IPS DF 19.7 (cell line): ENCODE measurements at places on chromosomes 3 and 15.

DNA sequence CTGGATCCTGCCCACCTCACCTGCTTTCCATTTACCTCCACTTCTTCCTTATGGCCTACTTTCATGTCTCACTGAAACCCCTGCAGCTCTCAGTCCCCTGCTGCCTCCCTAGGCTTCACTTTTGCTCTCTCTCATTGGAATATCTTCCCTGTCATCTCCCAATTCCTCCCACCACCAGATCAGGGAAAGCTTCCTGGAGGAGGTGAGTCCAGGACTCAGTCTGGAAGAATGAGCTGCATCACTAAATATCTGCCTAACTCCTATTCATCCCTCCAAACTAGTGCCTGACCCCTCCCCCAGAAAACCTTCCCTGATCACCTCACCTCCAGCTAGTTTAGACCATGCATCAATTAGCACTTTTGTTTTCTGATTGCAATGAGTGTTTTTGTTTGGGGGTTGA, 37.1 kb downstream of the MRPL46 start:
- no peak for DNase-seq

- no peak for DNase-seq
These were observed 158.6 kb downstream of the UACA start for GRCh38 chr15:70604666-70605315.

GRCh38 chr3:136070953-136071949, 105.7 kb downstream of the PPP2R3A start:
- DNase-seq: no peak

- DNase-seq: no peak
These were observed 37.1 kb upstream of the TSC22D2 start for GRCh38 chr3:150370999-150371398.

DNA sequence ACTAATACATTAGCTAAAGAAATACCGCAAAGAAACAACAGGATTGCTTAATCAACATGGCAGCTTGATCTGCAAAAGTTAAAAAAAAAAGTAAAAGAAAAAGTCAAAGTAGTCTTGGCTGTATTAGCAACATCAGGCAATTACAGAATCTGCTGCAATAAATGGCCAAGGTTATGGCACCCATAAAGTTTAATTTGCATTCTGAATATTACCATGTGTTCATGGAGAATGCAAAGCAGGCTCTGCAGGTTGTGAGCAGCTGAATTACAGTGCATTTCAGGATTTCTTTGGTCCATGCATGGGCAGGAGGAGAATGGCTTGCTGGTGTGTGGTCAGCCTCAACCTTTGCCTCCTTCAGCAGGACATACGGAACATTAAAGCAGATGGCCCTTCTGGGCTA, 199.1 kb upstream of the AZI2 start:
- DNase-seq: no peak

GRCh38 chr3:8368598-8368997, 133.0 kb upstream of the LMCD1 start:
- DNase-seq: no peak

DNA sequence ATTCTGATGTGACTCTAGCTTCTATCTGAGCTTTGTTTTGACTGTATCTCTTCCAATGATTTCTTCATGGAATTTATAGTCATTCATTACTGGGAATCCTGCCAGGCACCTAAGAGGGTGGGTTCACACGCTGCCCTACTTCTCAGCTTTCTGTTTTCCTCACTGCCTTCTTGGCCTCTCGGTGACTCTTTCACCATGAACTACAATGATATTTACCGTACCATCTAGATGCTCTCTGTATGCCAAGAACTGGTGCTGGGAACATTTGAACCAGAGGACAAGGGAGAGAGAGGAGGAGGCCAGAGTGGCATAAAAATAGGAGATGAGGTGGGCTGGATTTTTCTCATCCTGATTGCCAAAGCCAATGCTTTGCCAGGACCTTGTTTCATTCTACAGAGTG, 280.0 kb upstream of the P2RY1 start:
- DNase-seq: no peak

- no peak for DNase-seq
These were observed 29.3 kb upstream of the MAGEF1 start for GRCh38 chr3:184741259-184741556.

DNA sequence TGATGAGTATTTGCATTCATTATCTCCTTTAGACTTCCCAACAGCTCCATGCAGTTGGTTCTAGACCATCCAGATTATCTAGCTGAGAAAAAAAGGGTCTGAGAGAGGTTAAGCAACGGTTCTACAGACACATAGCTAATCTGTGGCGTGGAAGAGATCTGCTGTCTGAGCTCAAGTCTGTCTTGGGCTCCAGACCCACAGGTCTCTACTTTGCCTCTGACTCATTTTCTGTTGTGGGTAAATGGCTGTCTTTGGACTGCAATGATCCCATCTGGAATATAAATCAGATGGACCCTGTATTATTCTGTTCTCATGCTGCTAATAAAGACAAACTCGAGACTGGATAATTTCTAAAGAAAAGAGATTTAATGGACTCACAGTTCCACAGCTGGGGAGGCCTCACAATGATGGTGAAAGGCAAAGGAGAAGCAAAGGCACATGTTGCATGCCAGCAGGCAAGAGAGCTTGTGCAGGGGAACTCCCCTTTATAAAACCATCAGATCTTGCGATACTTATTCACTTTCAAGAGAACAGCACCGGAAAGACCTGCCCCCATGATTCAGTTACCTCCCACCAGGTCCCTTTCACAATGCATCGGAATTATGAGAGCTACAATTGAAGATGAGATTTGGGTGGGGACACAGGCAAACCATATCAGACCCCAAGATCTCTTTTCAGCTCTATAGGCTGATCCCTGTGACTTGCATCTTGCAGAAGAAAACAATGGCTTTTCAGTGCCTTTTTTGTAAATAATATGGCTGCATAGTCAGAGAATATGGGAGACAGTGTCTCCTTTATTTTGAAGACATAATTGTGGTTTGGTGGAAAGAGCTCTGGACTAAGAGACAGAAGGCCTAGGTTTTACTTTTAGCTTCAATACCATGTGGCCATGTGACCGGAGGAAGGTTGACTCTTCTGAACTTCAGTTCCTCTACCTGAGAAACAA, 24.7 kb downstream of the CEMIP start:
- no peak for DNase-seq

DNA sequence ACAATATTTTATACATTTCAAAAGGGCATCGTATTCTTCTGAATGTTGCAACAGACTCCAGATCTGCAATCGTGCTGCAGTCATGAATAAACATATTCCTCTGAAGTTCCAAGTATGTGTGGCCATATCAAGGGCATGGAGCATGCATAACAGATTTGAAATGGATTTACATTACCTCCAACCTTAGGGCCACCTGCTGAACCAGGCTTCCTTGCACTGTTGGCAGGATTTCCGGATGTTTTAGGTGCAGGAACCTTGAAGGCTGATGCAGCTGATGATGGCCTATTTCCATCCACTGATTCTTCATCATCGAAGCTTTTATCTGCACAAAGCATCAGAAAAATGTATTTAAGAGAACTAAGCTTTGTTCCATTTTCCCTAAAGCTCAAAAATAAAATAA, 73.5 kb downstream of the CLASP2 start:
- DNase-seq: no peak

- DNase-seq: no peak
These were observed 160.9 kb downstream of the PLCL2 start for GRCh38 chr3:17045705-17046104.

DNA sequence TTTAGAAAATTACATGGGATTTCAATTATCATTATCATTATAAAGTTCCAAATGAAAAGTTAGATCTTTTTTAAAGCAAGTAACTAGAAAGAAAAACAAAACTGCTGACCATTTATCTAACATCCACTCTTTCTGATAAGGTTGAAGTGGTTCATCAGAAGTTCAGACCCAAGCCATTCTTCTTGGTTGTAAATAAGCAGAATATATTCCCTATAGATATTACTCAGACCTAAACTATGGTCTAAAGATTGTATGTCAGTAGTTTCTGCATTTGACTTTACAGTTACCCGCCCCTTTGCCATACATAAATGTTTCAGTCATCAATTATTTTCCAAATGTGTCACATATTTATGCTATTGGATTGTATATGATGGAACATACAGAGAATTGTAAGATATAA, 136.7 kb downstream of the PLOD2 start:
- no peak for DNase-seq

DNA sequence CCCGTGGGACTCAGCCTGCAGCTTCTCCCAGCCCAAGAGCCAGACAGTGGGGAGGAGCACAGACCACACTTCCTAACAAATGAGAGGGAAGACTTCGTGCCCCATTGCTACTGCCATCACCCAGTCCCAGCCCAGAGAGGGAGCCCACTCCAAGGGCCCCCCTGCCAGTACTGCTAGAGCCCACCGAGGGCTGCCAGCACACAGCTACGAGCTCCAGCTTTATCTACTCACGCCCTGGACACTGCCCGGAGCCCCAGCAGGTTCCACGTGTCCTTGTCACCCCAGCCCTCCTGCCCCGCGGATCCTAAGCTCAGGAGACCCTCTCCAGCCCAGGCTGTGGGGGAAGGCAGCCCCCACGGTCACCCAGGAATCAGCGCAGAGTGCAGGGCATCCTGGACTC, 1.9 kb downstream of the GOLGA8A start:
- DNase-seq: no peak

DNA sequence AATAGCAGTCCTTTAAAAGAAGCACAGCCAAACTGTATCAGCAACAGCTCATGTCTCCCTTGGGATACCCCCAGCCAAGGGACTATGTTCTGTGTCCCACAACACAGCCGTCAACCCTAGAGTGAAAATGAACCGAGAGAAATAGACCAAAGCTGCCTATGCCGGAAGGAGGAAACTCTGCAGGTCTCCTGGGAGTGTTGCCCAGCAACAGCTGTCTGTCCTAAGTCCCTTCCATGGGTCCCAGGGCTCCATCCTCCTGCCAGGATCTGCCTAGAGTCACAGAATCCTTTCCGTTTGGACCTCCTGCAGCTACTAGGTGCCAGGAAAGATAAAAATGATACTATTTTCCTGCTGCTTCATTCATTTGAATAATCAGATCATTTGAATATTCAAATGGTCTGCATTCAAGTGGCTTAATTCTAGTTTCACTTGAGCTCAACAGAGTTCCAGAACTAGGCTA, 53.1 kb downstream of the TRANK1 start:
- no peak for DNase-seq

GRCh38 chr3:146466604-146467003, 2.8 kb downstream of the PLSCR2 start:
- no peak for DNase-seq
